HAP-1 (cell line): ENCODE measurements at places on chromosomes 1 and 21.

- no peak for DNase-seq
Observed at GRCh38 chr1:43527111-43527878, 3.4 kb upstream of the PTPRF start.

DNA sequence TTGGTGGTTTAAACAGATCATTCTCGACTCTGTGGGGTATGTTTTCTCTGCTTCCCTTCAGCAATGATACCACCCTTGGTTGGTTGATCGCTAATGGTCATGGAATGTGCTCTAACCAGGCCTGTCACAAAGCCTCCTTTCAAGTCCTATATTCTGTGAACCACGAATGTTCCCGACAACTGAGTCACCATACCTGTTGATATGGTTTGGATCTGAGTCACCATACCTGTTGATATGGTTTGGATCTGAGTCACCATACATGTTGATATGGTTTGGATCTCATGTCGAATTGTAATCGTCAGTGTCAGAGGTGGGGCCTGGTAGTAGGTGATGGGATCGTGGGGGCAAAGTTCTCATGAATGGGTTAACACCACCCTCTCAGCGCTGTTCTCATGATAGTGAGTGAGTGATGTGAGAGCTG lies 10.2 kb upstream of the CAMK2N1 start:
- DNase-seq = no peak

DNA sequence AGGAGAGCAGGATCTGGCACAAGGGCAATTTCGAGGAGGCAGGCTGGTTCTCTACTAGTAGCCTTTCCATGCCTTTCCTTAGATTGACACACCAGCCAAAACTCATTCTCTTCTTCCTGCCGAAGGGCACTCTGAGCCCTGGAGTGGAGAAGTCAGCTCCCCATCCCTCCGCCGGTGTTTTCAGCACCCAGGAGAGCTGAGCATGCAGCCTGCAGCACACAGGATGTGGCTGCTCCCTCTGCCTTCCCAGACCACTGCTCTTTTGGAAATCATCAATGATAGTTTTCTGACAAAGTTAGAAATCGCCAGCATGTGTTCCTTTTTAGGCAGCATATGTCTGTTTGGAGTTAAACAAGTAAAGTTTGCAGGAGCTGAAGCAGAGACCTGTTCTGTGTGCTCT lies 11.7 kb downstream of the RNU5D-1 start:
- no peak for DNase-seq

- no peak for DNase-seq
Observed at GRCh38 chr1:237211031-237211430, 169.0 kb downstream of the RYR2 start.

DNA sequence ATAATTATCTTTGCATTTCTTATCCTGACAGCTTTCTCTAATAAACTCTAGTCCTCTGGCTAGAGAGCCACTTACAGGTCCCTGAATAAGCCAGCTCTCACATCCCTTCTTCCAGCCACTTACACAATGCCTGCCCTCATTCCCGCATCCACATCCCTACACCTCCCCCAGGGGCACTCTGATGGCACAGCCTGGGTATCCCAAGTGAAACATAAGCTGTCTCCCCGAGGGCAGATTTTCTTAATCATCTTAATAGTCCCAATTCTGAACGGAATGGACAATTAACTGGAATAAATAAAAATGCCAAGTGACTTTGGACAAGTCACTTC lies 4.9 kb downstream of the RHOC start:
- DNase-seq = no peak

GRCh38 chr1:232011961-232012360 lies 385.4 kb downstream of the DISC1 start:
- DNase-seq = no peak

DNA sequence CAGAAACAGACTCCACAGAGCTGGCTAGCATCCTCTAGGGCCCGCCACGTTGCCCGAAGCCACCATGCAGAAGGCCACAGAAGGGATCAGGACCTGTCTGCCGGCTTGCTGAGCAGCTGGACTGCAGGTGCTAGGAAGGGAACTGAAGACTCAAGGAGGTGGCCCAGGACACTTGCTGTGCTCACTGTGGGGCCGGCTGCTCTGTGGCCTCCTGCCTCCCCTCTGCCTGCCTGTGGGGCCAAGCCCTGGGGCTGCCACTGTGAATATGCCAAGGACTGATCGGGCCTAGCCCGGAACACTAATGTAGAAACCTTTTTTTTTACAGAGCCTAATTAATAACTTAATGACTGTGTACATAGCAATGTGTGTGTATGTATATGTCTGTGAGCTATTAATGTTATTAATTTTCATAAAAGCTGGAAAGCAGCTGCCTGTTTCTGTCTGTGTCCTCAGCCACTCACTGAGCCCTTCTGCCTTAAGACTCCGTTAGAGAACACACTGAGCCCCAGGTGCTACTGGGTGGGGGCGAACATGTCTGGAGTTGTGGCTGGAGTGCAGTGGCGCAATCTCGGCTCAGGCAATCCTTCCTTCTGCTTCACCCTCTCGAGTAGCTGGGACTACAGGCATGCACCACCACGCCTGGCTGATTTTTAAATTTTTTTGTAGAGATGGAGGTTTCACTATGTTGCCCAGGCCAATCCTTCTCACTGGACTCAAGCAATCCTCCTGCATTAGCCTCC lies 14.8 kb downstream of the MFSD2A start:
- DNase-seq = no peak

- no peak for DNase-seq
Observed at GRCh38 chr1:227952374-227953021, 4.8 kb upstream of the WNT9A start.

DNA sequence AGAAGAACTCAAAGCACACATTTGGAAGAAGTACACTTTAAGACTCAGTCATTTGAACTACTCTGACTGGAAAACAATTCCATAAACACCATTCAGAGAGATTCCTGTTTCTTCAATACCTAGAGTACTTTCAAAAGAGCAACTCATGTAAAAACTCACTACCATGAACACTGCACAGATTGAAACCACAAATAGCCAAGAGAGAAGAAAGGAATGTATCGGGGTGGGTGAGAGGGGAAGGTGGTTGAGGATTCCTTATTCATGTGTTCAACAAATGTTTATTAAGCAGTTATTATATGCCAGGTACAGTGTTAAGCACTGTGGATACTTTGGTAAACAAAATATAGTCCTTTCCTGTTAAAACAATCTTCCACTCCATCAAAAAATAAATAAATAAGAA lies 64.7 kb downstream of the NRIP1 start:
- no peak for DNase-seq

DNA sequence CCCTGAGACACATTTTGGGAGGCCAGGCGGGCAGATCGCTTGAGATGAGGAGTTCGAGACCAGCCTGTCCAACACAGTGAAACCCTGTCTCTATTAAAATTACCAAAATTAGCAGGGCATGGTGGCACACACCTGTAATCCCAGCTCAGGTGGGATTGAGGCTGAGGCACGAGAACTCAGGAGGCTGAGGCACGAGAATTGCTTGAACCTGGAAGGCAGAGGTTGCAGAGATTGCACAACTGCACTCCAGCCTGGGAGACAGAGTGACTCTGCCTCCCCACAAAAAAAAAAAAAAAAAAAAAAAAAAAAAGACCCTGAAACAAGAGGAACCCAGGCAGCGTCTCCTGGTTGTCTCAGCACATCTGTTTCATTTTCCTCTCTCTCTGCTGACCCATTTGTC lies 24.2 kb downstream of the PGM1 start:
- no peak for DNase-seq
